AG09309 (cell line): ENCODE measurements at places on chromosomes 1 and 21.

- DNase-seq: no peak
Observed at GRCh38 chr21:28269173-28269572, 723.5 kb downstream of the LTN1 start.

GRCh38 chr1:47572731-47573430 lies 135.0 kb downstream of the FOXD2 start:
- DNase-seq: no peak

DNA sequence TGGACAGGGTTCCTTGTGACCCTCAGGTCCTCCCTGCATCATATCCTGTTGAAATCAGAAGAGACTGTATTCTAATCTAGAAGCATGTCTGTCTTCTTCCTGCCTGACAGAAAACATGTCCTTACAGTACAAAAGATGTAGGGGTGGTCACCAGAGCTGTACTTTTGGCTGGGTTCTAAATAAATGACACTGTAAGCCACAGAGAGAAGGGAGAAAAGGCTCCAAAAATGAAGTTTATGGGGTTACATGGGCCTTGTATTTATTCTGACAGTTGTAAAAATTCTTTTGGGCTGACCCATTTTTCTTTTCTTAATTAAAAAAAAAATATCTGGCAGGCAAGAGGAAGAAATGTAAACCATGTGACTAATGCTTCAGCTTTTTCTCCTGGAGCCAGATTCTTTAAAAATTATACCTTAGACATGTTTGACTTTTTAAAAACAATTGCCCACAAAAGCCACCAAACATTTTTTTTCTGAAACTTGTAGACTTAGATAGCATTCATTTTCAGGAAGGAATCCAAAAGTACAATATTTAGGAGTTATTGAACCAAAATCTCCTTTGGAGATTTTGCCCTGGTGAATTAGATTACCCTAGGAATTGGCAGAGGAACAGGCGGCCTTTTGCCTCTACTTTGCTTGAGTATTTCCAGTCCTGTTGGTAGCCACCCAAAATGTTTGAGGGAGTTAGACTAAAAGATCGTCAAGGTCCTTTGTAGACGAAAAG lies 17.1 kb downstream of the RGL1 start:
- no peak for DNase-seq

DNA sequence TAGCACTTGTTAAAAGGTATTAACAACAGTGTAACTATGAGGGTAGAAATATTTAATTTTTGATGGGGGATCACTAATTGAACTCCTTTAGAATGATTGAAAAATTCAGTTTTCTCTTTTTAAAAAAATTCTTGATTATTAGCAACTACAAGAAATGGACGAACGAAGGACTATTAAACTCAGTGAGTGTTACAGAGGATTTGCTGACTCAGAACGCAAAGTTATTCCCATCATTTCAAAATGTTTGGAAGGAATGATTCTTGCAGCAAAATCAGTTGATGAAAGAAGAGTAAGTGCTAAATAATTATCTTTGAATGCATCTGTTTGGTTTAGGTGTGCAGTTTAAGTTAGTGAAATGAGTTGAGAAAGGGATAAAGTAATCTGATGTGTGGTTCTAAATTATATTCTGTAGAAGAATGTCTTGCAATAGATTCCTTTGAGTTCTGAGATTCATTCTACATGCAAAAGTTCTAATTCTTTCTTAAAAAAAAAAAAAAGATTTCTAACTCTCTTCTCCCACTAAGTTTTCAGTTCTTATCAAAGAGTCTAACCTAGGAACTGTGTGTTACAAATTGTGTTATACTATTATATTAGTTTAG lies 85.0 kb downstream of the FNBP1L start:
- DNase-seq: no peak

DNA sequence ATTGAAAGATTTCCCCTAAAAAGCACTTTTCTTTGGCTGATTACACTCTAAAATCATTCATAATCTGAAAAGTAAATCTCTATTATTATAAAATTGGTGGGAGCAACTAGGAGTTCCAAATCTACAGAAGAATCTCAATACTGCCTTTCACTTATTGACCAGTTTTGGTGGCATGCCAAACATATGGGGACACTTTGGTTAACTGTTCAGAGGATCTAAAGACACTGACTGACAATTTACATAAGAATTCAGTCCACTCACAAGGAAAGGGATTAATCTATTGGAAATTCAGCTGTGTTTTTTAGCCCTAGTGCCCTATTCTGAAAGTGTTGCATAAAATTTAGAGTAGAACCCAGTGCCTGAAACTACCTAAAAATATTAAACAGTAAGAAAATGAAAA lies 113.6 kb downstream of the LRRC40 start:
- DNase-seq: no peak

- no peak for DNase-seq
Observed at GRCh38 chr1:28196330-28196729, 19.8 kb upstream of the PTAFR start.

DNA sequence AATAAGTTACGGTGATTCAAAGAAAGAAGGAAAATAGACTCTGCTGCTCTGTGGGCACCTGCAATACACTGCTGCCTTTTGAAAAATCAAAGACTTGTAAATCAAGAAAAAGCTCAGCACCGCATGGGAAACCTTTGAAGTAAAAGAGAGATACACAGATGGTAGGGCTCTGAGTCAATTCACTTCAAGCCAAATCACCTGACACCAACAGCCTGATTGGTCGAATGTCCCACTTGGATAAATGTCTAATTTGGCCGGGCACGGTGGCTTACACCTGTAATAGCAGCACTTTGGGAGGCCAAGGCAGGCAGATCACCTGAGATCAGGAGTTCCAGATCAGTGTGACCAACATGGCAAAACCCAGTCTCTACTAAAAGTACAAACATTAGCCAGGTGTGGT lies 19.2 kb upstream of the RCAN3 start:
- no peak for DNase-seq

DNA sequence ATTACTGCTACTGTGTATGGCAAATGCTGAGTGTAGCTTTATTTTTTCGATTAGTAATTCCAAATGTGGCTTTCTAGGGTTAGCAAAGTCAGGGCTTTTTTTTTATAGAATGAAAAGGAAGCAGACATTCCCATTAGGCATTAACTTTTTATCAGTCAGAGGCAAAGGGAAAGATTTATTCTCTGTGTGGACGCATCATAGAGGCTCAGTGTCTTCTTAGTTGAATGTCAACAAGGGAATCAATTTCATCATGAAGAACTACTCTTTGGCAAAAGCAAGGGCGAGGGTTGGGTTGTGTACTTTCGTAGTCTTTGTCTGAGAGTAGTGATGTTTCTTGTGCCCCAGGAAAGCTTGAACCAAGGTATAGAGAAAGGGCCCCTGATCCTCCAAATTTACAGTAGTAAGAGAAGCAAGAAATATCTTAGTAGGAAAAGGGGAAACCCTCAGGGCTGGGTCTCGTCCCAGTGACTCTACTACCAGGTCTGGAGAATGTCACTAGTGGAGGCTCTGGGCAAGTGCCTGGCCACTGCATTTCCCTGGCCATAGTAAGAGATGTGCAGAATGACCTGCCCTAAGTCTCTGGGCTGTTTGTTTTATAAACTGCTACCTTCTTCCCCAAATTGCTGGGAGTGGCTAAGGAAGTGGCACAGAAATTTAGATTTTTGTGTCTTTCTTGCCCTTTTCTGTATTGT lies 30.0 kb upstream of the MACF1 start:
- DNase-seq: no peak

DNA sequence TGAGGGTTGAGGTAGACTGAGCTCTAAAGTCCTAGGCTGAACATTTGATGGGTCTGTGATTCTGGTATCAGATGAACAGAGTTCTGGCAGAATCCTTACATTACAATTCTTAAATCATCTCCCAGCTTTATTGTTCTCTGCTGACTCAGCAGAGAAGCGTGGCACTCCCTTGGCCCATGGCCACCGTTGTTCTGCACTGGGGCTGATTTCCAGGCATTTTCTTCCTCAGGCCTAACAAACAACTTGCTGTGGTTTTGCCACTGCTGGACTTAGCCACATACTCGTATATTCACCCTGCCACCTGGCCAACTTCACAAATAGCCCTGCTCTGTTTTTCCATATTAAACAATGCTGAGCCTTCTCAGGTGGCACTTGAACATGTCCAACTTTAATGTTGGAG lies 223.2 kb downstream of the TNR start:
- DNase-seq: no peak

DNA sequence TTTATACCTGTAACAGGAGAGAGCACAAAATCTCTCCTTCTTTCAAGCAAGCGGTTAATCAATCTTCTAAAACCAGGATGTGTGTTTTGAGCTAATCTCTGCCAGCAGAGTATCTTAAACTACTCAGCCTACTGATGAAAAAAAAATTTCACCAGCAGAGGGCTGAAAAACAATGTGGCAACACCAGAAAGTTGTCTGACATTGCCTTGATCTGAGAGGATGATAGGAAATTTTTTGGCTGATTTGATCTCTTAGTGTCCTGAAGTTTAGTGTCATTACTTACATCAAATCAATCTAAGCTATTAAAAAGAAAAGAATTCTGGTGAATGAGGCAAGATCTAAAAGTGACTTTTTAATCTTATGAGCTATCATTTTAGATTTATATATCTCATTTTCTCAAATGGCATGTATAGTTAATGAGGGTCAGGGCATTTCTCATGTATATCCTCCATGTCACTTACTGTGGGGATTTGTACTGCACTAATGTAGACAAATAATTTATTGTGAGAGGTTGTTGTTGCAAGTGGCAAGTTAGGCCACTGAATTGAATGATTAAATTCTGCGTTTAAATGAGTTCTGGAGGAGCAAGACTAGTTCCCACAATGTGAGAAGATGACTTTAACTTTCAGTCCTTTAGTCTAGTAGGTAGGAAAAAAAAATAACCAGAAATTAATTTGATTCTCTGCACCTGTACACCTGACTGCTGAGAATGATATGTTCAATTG lies 10.9 kb downstream of the ADAMTS1 start:
- no peak for DNase-seq

DNA sequence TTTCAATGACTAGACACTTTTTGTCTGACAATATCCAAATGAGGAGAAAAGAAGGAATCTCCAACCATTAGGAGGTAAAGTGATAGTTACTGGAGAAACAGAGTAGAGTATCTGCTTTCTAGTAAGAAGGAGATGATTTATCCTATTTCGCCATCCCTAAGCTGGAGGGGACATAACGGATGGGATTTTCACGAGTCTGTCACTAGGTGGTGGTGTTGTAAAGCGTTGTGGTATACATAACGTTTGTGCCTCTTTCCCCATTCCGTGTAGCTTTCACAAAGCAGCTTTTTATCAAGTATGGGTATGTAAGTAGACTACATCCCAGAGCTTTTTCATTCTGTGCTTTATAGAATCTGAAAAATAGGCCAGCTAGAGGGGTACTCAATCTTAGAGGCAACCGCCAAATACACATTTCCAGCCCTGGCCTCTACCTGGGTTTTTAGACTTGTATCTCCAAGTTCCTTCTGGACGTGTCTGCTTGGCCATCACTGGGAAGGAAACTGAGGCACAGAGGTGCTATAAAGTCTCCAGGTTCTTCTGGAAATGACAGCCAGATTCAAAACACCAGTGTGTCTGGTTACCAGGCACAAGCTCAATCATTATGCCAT lies 33.3 kb upstream of the FAM3B start:
- DNase-seq: peak; percentile 81

DNA sequence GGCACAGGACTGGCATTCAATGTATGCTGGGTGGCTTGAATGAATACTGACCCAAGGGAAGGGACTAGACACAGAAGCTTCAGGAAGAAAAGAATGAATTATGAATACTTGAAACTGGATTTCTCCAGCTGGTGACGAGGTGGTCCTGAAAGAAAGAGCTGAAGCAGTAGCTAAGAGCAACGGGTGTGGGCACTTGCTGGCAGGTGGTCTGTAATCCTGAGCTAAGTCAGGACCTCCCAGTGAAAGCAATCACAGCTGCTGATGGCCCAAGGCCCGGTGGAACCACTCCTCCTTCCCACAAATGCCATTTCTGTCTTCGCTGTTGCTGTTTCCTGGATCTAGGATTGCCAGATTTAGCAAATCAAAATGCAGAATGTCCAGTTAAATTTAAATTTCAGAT lies 47.0 kb downstream of the NEK2 start:
- DNase-seq: no peak

DNA sequence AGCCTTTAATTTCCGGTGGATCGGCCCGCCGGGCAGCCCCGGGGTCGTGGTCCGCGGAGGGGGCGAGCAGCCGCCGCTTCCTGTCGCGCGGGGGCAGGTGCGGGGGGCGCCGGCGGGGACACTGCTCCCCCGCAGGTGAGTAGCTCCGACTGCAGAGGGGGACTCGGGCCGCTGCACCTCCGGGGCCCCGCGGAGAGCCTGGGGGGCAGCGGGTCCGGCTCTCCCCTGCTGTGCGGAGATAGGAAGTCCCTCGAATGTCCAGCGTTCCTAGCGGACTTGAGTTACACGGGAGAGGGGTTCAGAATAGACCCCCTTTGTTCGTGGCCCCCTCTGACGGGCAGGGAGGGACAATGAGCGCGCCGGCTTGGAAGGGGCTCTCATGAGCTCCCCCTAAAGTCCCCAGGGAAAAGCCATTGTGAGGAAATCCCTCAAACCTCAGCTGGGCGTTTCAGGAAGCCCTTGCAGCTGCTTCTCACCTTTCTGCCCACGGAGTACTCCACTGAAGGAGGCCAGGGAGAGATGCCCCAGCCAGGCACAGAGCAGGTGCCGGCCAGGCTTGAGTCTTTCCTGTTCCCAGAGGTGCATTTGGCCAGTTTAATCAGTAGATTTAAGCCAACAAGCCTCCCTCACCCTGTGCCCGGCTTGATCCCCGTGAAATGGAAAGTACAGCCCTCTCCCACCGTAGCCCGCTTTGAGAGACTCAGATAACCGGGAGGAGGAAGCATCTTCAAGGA lies 925 bp downstream of the PDE9A start:
- no peak for DNase-seq

DNA sequence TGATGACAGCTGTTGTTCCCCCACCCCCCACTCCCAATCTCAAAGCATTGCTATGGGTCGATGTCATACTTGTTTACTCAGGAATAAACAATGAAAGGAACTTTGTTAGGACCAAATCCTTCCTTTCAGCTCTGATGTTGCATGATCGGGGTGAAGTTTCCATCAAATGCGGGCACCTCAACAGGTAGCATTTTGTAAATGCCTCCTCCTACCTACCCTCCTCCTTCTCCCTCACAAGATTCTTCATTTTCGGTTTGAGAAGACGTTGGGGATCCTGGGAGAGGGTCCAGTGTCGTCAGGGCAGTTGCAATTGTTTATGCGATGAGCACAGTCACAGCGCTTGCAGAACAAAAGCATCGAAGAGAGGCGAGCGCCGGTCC lies 758 bp upstream of the HUNK start:
- DNase-seq: no peak

GRCh38 chr1:58919959-58920321 lies 136.1 kb upstream of the JUN start:
- no peak for DNase-seq

GRCh38 chr1:24047110-24047477 lies 64.8 kb downstream of the MYOM3 start:
- no peak for DNase-seq

GRCh38 chr1:26701266-26701994 lies 5.6 kb downstream of the ARID1A start:
- no peak for DNase-seq

GRCh38 chr1:166237675-166238074 lies 70.9 kb upstream of the FAM78B start:
- DNase-seq: no peak

DNA sequence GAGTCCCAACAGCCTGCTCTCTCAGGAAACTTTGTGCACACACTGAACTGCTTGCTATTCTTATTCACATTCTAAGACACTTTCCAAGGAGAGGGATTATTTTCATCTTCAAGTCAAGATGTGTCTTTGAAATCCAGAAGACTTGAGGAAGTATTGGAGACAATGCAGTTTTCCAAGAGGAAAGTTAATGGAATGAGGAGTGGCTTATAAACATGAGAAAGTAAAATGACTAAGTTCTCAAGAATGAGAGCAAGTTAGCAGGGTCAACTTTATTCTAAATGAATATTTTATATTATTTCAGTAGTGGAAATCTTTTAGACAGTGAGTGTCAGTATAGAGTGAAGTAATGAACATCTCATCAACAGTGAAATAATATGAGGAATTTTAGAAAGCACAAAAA lies 1239.3 kb downstream of the MRPL39 start:
- no peak for DNase-seq
